ENCODE measurements at places on chromosomes 4 and X.

GRCh38 chr4:174550541-174550940 lies 28.3 kb upstream of the HPGD start:
- no peak for DNase-seq

DNA sequence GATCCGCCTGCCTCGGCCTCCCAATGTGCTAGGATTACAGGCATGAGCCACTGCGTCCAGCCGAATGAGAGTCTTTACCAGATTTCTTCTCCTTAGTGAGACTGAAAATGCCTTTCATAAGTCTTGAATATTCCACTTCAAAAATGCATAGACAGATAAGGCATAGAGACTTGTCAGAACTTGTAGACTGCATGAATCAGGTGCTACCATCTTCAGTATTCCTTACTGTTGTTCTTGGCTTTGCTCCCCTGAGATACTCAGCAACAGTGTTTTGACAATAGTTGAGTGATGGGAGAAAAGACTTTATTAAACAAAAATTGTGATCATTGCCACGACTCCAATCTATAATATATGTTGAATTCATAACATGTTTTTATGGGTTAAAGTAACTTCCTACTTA lies 11.0 kb downstream of the TKTL2 start:
- no peak for DNase-seq

DNA sequence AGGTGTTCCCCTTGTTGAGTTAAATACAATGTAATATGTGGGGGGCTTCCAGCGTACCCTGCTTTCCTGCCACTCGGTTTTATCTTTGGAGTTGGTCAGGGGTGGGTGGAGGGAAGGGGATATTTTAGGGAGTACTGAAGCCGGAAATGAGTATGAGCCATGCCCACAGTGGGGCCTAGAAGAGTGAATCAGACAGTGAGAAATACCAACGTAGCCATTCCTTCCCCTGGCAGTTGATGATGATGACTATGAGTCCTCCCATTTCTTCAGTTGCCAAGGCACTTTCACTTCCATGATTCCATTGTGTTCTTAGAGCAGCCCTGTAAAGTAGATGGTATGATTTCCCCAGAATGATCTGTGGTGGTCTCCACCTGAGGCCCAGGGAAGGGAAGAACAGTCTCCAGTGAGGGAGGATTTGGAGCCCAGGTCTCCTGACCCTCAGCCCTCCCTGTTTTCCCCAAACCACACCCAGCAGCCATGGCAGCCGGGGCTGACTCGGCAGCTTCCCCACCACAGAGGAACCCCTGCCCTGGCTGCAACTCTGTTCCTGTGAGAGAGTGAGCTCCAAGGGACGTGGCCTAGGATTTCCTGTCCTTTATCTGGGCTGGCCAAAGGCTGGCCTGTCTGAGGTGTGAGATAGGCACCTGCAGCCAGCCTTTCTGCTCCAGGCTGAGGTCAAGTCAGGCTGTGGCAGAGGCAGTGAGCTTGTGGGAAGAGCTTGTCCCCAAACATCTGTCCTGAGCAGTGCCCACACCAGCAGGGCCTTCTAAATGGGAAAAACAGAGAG lies 52.7 kb downstream of the STARD8 start:
- no peak for DNase-seq

- DNase-seq: no peak
Measured at GRCh38 chr4:161376275-161376674, 787.5 kb downstream of the FSTL5 start.

GRCh38 chr4:80594701-80595100 lies 259.2 kb downstream of the CFAP299 start:
- no peak for DNase-seq

- no peak for DNase-seq
Measured at GRCh38 chr4:128591482-128591881, 218.0 kb upstream of the JADE1 start.

- DNase-seq: no peak
Measured at GRCh38 chrX:16476692-16477091, 173.3 kb upstream of the S100G start.

- DNase-seq: no peak
Measured at GRCh38 chrX:153934762-153935325, at the start of gene NAA10. Gene NAA10, minus strand, starts transcription at chrX:153935037. Its CDS starts 133 bp downstream, at chrX:153934904.

GRCh38 chrX:134396174-134396573 lies 63.8 kb upstream of the HPRT1 start:
- no peak for DNase-seq

- no peak for DNase-seq
Measured at GRCh38 chr4:24666316-24666715, 82.0 kb upstream of the DHX15 start.

GRCh38 chr4:109049926-109050325 lies 252.5 kb downstream of the COL25A1 start:
- DNase-seq: no peak

DNA sequence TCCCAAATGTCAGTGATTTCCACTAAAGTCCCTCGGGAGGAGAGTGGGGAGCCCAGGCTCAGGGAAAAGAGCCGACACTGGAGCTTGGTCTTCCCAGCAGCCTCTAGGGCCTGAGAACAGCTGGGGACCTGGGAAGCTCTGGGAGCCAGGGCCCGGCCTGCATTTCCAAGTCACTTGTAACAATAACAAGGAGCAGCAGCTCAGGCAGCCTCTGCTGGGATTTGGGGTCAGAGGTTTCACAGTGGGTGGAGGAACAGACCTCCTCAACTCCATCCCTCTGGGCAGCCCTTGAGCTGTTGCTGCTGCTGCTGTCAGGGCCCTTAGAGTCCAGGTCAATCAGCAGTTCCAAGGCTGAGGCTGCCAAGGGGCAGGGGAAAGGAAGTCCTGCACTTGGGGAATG lies 11.1 kb downstream of the STARD8 start:
- DNase-seq: no peak

GRCh38 chrX:65581661-65582339 lies 47.2 kb upstream of the LAS1L start:
- DNase-seq: peak; percentile 40

DNA sequence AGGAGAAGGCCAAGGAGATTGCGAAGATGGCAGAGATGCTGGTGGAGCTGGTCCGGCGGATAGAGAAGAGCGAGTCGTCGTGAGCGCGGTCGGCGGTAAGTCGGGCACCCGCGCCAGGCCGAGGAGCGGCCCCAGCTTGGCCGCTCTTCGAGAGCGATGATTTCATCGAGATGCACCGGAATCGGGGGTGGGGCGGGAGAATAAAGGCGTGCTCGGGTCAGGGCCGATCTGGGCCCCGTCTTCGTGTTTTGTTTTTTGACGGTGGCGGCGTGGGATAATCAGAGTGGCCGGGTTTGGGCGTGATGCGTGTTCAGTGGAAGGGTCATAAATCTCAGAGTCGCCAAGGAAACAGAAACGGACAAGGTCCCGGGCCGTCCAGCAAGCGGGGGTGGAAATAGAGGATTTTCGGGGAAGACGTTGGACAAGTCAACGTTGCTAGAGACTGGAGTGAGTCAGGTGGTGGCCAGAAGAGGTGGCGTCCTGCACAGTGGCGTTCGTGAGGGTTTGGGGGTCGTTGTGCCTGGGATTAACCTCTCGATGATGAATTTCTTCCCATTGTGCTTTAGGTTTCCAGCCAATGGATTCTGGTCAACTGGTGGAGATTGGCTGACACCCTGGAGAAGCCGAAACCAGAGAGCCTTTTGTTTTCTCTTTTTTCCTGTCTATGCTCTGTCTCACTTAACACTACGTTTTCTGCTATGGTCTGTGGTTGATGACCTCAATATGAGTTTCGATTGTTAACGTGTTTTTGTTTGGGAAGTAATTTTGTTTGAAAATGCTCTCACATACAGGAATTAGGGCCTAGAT lies 882 bp downstream of the MRFAP1 start:
- no peak for DNase-seq

DNA sequence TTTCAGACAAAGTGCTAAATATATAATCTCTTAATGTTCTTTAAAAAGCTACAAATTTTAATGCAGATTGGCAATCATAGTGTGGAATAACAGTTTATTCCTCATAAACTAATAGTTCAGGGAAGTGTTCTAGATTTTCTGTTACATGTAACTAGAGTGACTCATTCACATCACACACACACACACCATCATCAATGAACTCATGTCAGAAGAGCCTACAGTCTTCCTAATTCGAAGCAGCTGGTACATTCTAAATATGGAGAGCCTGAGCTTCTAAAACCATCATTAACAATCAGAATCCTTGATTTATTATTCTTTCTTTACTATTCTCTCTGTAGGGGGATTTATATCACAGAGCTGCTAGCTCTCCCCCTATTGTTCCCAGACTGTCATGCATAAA lies 49.6 kb downstream of the DKK2 start:
- peak; percentile 79 for DNase-seq

DNA sequence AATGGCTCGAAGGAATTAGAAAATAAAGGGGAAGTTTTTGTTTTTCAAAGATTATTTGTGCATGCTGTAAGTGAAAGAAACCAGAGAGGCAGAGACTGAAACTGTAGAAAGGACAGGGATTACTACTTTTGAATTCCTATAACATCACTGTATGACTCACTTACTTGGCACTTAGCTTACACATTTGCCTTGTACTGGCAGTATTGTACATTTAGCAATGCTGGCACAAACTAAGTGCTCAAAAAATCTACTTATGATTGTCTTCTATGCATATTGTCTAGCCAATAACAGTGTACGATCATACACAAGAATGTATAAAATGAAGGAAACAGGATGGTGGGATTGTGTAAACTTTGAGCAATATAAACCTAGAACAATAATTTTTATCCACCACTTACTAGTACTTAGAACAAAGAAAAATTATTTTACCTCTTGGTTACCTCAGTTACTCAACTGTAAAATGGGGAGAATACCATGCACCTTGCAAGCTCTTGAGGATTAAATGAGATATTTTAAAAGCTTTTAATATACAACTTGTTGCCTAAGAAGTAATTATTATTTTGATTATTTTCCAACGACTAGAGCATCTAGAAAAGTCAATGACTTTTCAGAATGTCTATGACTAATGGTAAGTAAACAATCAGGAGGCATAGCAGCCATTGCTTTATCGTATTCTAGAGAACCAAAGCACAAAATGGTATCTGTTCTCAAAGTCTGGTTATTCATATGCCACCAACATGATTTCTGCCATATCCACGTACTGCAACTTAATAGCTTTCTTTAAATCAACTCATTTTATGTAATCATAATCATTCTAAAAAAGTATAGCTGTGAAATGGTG lies 4.7 kb downstream of the FAM120C start:
- DNase-seq: peak; percentile 46

DNA sequence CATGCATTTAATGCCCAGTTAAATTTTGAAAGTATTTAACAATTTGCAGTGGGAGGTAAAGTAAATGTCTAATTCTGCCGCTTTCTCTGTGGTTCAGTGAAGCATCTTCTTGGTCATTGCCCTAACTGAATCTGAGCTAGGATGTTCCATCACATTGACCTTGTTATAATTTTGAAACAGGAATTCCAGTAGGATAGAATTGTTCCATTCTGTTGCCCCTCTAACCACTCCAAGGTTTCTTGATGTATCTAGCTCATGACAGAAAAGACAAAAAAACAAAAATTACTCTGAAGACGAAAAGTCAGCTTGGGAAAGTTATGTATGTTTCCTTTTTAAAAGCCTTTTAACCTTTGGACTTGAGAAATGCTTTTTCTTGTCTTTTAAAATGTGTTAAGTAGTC lies 297.0 kb upstream of the FAT1 start:
- DNase-seq: no peak

GRCh38 chrX:51975811-51976210 lies 82.4 kb downstream of the MAGED1 start:
- DNase-seq: no peak

GRCh38 chr4:153261914-153262313 lies 57.7 kb downstream of the TRIM2 start:
- DNase-seq: no peak

GRCh38 chr4:27068151-27068867 lies 207.7 kb downstream of the STIM2 start:
- DNase-seq: no peak

DNA sequence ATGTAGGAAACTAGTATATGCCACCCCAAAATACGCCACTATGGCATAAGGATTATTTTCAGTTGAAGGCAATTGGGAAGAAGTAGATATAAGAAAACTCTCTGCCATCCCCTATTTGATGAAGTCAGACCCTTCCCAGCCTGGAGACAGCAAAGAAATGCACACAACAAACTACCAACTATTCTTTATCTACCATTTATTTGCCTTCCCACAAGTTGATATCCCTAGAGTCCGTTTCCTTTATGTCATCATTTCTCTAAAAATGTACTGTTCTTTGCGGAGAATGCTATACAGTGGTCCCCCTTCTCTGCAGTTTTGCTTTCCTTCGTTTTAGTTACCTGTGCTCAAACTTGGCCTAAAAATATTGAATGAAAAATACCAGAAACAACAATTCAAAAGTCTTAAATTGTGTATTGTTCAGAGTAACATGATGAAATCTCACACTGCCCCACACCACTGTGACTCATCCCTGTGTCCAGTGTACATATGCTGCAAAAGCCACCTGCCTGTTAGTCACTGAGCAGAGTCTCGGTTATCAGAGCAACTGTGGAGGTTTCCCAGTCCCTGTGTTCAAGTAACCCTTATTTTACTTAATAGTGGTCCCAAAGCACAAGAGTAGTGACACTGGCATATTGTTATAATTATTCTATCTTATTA lies 152.3 kb downstream of the WDFY3 start:
- peak; percentile 37 for DNase-seq

DNA sequence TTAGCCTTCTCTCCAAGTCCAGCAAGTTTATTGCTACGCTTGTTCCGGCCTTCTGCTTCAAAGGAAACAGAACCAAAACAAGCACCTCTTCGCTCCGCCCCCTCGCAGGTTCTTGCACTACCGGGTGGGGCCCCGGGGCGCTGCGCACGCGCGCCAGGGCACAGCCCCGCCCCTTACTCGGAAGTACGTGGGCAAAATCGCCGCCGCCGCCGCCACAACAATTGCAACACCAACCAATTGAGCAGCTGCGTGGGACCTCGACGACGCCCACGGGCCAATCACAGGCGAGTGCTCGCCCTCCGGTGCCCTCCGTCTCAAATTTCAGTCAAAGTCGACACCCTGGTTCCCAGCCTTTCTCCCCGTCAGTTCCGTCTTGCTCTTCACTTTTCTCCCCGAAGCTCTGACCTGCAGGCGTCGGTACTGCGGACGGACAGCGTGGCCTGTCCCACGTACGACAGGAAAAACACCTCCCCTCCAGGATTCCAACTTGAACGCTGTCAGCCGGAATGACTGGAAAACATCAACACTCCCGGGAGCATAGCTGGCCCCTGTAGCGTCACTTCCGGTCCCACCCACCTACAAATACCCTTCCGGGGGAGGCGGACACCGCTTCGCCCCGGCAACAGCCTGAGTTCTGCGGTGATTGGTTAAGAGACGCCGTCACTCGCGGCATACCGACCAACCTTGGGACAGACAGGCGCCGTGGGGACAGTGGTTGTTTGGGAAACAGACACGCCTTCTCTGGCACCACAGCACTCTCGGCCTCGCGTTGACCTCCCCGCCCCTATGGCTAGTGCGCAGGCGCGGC lies 624 bp upstream of the OTUD5 start:
- DNase-seq: peak; percentile 96

GRCh38 chr4:6349896-6350603 lies 80.4 kb downstream of the WFS1 start:
- no peak for DNase-seq

- DNase-seq: no peak
Measured at GRCh38 chr4:163317110-163317509, 15.3 kb downstream of the NPY1R start.

GRCh38 chrX:127259742-127260141 lies 440.2 kb downstream of the PRR32 start:
- no peak for DNase-seq
